ENCODE measurements at places on chromosomes 7 and 10.

GRCh38 chr10:68171539-68172080 is 60.3 kb downstream of the ATOH7 start:
- DNase-seq: no peak

DNA sequence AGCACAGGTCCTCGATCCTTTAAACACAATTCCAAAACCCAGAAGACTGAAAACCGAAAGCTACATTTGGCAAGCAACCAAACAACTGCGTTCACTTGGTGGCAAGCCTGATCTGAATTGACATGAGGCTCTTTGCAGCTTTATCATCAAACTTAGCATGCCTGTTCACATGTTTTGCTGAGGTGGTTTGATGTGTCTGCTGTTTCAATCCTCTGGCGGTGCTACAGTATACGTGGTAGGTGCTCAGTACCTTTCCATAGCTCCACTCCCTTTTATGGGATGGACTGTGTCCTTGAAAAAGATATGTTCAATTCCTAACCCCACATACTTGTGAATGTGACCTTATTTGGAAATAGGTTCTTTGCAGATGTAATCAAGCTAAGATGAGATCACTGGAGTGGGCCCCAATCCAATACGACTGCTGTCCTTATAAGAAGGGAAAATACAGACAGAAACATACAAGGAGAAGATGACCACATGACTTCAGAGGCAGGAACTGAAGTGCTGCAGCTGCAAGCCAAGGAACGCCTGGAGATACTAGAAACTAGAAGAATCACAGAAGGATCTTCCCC is 33.4 kb downstream of the CCDC6 start:
- DNase-seq: peak; percentile 95

GRCh38 chr7:117963264-117964197 is 90.3 kb upstream of the CTTNBP2 start:
- no peak for DNase-seq

DNA sequence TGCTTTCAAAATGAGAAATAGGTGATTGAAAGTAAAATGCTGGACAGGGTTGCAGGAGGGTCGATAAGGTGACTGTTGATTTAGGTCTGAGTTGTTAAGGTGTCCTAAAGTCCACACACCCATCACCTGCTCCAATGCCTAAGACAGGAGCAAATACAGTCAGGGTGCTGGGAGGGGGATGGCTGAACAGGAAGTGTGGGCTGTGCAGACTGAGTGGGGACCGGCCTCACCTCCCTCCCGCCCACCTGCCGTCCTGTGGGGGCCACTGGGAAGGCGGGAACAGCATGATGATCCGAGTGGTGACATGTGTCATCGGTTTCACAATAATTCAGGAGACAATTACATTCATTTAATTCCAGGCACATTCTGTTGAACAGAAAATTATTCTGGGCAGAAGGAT is 260.8 kb downstream of the DNAJB6 start:
- no peak for DNase-seq

DNA sequence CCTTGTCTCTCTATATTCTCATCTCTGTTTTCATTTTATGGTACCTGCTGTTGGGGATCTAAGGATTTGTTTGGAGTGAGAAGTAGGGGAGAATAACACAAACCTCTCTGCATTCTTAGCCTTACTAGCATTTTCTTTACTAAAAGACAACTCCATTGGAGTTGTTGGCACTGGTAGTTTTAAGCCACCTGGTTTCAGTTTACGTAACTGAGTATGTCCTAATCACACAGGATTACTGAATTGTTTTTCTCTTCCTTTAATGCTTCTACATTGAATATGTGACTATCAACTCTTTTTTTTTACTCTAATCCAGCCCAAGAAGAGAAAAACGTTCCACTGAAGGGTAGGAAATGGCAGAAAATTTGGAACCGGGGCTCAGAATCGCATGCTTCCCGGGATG is 30.0 kb upstream of the TRIL start:
- peak; percentile 45 for DNase-seq

DNA sequence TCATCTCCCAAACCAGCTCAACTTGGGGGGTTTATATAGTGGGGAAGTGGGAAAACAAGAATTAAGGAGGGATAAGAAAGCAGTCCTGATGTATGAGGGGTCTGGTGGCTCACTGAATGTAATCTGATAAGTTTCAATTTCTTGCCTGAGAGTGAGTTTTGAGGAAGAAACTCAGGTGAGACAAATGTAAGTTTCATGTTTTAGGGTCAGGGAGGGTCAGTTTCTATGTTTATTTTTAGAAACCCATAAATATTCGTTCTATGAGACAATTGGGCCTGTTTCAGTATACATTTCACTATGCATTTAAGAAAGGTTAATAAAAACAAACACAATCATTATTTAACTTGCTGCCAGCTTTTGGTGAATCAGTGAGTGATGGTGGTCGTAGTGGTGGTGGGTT is 128.0 kb upstream of the MBL2 start:
- DNase-seq: no peak

- no peak for DNase-seq
Observed at GRCh38 chr10:31011017-31011664, 20.5 kb downstream of the ZNF438 start.

DNA sequence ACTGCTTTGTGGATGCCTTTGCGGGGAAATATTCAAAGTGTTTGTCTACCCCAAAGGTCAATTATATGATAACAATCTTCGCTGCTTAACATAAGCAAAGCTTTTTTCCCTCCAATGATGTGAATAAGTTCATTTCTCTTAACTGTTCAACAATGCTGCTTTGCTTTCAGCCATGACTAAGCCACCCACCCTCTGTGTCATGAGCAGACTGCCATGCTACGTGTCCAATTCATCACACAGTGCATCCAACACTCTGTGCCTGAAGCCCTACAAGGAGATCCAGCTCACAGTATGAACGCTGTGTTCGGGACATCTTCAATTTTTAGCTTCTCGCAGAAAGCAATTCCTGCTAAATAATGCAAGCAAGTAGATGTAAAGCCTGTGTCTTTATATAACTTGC is 5.7 kb upstream of the TAS2R40 start:
- DNase-seq: no peak

DNA sequence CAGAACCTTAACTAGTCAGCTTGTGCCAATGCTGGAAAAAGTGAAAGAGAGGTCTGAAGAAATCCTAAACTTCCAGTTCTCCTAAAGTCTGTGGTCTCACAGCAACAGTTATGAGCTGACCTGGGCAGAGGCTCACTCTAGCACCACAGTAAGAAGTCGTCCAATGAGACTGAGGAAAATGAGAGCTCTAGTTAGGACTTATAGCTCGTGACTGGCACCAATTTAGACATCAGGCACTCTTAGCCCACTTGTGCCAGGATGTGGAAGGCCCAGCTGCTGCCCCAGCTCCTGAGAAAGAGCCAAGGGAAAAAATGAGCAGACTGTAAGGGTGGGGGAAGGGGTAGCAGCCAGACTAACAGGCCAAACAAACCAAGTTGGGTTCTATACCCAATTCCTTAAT is 7.6 kb downstream of the MMS19 start:
- no peak for DNase-seq

- DNase-seq: peak; percentile 37
Observed at GRCh38 chr10:61136139-61136538, 192.2 kb upstream of the RHOBTB1 start.

DNA sequence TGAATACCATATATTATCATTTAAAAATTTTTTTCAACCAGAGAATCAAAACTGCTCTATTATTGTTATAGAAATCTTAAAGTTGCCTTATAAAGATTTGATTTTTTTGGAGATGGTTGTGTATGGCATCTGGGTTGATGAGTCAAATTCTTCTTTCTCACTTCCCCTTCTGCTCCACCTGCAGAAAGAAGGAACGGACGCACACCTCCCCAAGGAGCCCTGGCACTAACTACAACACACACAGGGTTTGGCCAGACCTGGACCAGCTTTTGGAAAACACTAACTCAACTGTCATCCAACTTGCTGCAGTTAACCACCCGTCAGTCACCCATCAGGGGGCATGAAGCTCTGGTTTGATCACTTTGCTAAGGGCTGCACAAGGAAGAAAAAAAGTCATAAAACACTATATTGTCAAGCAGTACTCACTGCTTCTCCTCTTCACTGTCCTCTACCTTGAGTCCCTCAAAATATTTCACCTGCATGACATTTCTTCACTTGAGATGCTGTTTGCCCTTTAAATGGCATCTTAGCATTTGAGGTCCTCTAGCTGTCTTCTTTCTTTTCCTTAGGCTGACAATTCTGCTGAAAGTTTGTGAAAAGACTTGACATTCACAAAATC is 266.7 kb upstream of the PHF14 start:
- DNase-seq: no peak

GRCh38 chr7:117157241-117158209 is 165.3 kb downstream of the WNT2 start:
- peak; percentile 91 for DNase-seq
